ENCODE measurements at places on chromosomes 13 and 19.

- DNase-seq, result peak; percentile 14
These were observed 64.9 kb downstream of the TNFSF11 start for GRCh38 chr13:42638886-42639285.

DNA sequence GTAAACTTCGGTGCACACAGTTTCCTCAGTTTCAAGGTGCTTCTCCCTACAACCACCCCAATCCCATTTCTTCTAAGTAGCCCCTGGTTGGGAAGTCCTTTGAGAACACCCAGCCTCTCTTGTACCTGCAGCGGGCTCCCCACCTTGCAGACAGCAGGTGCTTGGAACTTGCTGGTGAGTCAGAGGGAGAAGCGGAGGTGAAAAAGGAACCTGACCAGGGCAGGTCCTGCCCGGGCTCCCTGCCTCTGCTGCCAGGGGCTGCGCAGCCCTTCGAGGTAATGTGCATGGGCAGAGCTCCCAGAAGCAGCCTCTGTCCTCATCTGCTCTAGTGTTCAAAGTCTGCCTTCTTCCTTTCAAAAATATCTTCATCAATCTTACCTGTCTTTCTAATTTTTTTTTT lies 274.0 kb upstream of the SOX1 start:
- DNase-seq, result no peak

GRCh38 chr19:41690801-41691065 lies 2.7 kb upstream of the CEACAM7 start:
- no peak for DNase-seq

GRCh38 chr13:46712524-46712923 lies 84.4 kb downstream of the ESD start:
- DNase-seq, result no peak

DNA sequence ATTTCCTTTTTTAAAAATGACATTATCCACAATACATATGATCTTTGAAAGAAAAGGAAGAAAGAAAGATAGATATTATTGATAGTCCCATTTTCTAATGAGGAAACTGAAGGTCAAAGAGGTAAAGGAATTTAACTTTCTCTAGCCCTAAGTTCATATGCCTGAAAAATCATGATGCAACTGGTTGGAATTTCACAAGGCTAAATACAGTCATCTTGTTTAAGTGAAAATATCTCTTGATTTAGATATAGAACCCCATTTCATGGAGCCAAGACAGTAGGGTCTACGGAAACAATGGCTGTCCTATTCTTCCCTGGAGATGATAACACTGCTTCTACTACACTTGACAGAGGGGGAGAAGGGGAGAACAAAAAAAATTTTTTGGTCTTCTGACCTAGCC lies 366.2 kb downstream of the DNAJC15 start:
- DNase-seq, result no peak

DNA sequence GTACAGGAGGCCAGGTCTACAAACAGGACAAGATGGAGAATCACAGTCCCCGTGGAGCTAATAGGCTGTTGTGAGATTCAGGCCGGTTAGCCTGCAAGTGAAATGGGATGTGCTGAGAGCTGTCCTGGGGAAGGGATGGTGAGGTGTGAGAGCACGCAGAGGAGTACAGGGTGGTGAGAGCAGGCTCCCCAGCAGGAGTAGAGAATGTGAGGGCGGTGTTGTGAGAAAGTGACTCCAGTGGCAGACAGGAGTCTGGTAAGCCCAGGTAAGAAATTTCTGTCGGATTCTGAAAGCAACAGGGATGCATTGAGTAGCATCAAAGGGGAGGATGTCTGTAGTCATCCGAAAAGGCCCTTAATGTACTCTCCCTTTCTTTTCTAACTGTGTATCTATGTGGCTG lies 50.7 kb upstream of the GPR183 start:
- DNase-seq, result no peak

DNA sequence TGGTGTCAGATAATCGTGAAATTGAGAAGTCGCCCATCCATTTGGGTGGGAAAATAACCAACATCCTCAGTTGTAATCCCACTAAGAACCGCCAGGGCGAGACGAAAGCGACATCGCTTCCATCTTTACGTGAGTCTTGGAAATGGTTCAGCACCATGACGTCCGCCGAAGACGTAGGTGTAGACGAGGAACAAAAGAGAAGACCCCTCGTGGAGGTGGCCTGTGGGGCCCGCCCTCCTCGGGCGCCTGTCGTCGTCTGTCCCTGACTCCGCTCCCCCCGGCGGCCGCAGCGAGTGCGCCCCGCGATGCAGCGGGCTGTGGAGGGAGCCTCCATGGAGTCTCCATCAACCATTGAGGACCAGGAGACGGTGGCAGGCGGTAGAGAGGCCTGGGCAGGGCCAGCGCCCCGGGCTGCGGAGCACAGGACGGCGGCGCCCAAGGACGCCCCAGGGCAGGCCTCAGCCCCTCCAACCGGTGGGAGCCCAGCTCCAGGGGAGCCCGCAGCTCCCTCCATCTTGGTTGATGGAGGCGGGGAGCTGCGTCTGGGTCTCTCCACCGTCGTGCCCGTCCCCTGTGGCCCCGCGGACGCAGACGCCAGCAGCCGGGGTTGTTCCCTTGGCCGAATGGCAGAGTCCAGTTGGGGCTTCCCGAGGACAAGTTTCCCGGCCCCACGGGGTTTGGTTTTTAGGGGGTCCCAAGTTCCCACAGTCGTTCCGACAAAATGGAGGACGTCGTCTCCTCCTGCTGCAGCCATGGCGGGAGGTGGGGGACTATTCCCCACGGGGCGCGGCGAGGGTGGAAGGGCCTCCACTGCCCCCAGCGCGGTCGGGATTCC lies 990 bp upstream of the ZMYM2 start:
- DNase-seq, result peak; percentile 96

GRCh38 chr19:10922638-10923014 lies 5.8 kb downstream of the YIPF2 start:
- DNase-seq, result no peak

DNA sequence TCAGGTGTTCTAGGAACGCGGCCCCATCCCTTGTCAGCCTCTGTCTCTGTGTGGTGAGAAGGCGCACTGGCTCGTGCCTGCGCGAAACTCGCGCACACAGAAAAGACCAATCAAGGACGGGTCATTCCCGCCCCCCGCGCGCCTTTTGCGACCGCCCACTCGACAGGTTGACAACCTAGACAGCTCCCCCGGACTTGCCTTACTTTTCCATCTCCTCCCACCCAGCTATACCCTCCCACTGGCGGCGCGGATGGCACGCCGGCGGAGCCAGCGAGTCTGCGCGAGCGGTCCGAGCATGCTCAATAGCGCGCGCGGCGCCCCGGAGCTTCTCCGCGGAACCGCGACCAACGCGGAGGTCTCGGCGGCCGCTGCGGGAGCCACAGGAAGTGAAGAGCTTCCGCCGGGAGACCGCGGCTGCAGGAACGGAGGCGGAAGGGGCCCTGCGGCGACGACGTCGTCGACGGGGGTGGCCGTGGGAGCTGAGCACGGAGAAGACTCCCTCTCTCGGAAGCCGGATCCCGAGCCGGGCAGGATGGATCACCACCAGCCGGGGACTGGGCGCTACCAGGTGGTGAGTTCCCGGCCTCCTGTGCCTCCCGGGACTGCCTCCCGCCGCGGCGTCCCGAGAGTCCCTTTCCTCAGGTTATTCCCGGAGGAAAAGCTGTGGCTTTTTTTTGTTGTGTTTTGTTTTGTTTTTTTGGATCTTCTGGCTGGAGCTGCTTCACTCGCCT lies at the start of gene NDFIP2:
NDFIP2 (plus strand) TSS at position 202 of the 731 bp plus-strand sequence; CDS start at position 251, 49 bp downstream.
- peak; percentile 90 for DNase-seq

- no peak for DNase-seq
These were observed 5.7 kb downstream of the COL5A3 start for GRCh38 chr19:10004617-10005016.

- DNase-seq, result no peak
These were observed 97.6 kb downstream of the ZNF536 start for GRCh38 chr19:30469774-30470173.

- DNase-seq, result no peak
These were observed 1717.4 kb upstream of the SPRY2 start for GRCh38 chr13:82058364-82058763.

- peak; percentile 92 for DNase-seq
These were observed 17.7 kb downstream of the TMEM161A start for GRCh38 chr19:19120308-19121231.

- DNase-seq, result peak; percentile 21
These were observed 80.9 kb upstream of the SHISA2 start for GRCh38 chr13:26132756-26133155.

- no peak for DNase-seq
These were observed 176.9 kb downstream of the KDM4B start for GRCh38 chr19:5145521-5146511.

DNA sequence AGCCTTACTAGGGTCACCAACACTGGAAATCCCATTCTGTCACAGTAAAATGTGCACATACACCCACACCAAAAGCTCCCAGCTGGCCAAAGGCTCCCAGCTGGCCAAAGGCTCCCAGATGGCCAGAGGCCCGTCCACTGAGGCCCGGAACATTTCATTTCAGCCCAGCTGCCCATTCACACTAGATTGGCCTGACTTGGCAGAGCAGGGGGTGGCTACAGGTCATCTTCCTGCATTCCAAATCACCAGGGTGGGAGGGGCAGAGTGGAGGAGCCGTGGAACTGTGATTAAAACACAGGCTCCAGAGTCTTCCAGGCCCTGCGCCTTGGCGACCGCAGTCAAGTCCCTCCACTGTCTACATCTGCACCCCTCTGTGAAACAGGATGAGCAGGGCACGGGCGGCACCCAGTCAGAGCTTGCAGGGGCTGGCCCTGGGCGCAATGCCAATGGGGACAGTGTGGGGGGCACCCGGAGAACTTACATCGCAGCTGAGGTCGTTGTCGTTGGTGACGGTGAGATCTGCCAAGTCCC lies 10.1 kb upstream of the PRKD2 start:
- DNase-seq, result no peak

DNA sequence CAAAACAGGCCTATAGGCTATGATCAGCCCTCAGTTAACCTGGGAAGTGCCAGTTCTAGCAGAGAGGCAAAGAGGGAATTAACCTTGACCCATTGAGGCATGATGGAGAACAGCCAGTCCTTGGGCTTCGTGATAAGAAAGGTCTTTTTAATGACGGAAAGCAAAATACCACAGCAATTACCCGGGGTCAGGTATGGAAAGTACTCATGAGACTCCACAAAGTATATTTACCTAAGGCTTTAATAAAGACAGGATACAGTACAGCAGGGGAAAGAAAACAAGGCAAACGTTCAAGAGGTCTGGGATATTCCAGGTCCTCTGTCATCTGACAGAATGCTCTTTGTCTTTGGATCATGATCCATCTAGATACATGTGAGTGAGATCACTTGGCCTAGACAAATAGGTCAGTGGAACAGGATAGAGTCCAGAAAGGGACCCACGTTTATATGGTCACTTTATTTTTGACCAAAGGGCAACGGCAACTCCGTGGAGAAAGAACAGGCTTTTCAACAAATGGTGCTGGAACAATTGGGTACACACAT lies 52.2 kb downstream of the WDFY2 start:
- peak; percentile 8 for DNase-seq

DNA sequence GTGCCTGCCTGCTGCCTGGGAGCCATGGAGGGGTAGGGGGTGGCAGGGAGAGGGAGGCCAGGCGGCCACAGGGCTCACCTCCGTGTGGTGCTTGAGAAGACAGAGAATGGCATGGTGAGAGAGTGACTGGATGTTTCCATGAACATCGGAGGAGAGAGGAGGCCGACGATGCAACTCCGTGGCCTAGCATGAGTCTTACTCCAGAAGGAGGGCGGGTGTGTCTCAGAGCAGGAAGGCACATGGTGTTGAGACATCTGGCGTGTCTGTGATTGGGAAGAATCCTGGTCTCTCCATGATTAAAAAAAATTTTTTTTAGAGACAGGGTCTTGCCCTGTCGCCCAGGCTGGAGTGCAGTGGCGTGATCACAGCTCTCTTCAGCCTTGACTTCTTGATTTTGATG lies 5.1 kb downstream of the IRGC start:
- no peak for DNase-seq

DNA sequence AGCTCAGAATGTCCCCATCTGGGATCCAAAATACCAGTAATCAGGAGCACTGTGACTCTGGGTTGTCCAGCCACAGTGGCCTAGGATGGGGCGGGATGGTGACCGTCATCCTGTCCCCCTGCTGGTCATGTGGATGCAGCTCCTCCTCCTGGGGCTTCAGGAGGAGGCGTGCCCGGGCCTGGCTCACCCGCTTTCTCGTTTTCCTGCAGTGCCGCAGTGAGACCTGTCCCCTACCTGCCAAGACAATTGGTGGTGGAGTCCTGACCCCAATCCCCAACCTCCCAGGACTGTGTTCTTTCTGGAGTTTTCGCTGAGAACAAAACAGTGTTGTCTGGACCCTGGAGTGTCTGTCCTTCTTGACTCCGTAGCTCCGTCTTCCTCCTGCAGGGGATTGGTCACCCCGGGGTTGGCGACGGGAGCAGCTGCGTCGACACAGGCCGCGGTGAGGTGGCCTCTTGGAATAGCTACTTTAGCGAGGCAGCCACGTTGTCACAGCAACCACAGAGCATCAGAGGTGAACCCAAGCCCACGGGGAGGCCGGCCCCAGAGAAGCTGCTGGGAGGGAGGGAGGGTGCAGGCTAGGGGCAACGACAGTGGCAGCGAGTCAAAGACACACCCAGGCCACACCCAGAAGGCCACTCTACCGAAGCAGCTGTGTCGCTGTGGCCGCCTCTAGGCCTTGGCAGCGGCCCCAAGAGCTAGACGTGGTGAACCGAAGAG lies 10.2 kb upstream of the EMC10 start:
- peak; percentile 79 for DNase-seq

DNA sequence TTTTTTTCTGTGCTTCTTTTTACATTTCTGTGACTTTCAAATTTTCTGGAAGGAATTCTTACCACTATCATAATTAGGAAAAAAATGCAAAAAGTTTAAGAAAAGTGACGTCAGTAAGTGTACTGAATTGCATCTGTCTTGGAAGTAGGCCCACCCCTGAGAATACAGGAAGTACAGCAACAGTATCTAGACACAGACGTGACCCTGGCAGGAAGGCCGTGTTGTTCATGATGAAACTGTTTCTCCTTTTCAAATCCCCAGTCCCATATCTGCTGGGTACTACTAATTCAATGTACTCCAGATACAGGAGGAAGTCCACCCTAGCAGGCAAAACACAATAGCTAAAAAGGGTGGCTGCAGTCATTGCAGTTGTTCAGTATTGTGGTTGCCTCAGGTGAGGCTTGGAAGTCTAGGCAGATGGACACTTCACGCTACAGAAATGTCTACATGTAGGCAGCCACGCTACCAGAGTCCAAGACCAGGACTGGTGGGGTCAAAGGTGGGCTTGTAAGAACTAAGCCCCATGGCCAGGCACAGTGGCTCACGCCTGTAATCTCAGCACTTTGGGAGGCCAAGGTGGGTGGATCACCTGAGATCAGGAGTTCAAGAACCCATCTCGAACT lies 49.6 kb upstream of the MED4 start:
- no peak for DNase-seq

DNA sequence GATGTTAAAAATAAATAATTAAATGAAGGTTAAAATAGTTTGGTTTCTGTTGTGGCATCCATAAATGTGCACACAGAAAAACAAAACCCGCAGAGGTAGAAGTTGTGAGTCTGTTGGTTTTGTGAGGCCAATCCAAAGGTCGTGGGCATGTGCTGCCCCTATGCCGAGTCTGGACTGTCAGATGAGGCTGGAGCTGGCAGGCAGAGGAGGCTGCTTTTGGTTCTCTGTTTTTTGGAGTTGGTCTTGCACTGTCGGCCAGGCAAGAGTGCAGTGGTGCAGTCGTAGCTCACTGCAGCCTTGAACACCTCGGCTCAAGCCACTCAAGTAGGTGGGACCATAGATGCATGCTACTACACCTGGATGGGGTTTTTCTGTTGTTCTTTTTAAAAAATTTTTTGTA lies 43.7 kb downstream of the TSSK6 start:
- DNase-seq, result no peak

Data from eye (tissue), 1 donor.